COLO829 (cell line): ENCODE measurements at places on chromosomes 2 and 18.

GRCh38 chr2:159795841-159796690 lies 1.9 kb downstream of the CD302 start:
- DNase-seq, result no peak

GRCh38 chr18:33062834-33063364 lies 290.1 kb upstream of the KLHL14 start:
- DNase-seq, result no peak

GRCh38 chr18:75439348-75439747 lies 11.8 kb upstream of the SMIM21 start:
- no peak for DNase-seq

GRCh38 chr2:12261986-12262680 lies 454.6 kb upstream of the TRIB2 start:
- no peak for DNase-seq

DNA sequence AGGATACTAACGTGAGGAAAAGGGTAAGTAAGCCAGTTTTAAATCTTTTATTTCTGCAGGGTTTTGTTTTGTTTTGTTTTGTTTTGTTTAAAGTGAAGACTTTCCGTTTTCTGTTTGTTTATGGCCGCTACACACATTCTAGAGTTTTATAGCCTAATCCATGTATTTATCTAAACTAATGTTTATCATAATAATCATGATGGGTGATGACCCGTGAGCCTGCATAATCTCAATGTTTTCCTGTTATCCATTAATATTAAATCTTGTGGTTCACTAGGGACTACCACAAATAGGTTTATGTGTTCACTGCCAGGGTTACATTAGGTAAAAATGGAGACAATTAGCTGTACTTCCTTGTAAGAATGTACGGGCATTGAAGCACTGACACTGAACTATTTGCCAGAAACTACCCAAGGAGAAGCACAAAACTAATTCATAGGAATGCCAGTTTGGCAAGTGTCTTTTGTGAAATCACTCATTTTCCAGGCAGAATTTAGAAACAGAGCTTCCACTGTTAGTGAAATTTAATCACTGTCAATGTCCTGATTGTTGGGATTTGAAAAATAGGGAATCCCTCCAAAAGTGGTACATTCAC lies 574.8 kb downstream of the LRP1B start:
- no peak for DNase-seq

DNA sequence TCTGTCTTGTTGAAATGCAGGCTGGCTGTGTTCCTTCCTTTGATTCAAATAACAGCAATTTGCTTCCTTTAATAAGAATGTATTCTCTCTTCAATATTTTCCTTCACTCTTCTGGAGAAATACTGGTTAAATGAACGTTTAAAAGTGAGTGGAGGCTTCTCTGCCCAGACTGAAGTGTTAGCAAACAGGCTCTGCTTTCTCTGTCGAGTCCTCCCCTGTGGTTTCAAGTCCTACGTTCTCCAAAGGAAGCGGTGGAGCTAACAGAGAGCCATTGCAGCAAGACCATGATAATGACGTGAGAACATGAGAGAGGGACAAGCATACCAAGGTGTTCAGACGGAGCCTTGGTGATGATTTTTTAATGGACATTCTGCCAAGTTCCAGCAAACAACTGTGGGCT lies 26.2 kb upstream of the PID1 start:
- no peak for DNase-seq
